ENCODE measurements at places on chromosomes 3 and 15.
A peak's percentile ranks its signal among the peaks of the same experiment; 100 is the strongest.

DNA sequence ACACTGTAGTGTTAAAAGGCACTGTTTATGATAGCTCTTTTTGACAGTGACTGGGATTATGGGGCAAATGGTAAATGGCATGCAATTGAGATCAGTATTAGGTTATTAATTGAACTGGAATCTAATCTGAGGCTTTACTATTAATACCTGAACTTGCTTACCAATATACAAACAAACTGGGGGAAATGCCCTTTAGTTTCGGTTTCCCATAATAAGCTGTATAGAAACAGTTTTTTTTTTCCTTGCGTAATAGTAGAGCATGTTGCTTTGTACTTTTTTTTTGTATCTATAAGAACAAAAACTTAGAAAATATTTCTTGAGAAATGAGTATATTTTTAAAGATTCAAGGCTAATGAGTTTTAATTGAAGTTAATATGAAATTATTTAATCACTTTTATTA is 95.0 kb downstream of the FNDC3B start:
- DNase-seq = no peak

GRCh38 chr3:40377822-40378221 is 9.2 kb upstream of the ENTPD3 start:
- no peak for DNase-seq

GRCh38 chr3:12194209-12194608 is 35.5 kb upstream of the TIMP4 start:
- peak; percentile 96 for DNase-seq

DNA sequence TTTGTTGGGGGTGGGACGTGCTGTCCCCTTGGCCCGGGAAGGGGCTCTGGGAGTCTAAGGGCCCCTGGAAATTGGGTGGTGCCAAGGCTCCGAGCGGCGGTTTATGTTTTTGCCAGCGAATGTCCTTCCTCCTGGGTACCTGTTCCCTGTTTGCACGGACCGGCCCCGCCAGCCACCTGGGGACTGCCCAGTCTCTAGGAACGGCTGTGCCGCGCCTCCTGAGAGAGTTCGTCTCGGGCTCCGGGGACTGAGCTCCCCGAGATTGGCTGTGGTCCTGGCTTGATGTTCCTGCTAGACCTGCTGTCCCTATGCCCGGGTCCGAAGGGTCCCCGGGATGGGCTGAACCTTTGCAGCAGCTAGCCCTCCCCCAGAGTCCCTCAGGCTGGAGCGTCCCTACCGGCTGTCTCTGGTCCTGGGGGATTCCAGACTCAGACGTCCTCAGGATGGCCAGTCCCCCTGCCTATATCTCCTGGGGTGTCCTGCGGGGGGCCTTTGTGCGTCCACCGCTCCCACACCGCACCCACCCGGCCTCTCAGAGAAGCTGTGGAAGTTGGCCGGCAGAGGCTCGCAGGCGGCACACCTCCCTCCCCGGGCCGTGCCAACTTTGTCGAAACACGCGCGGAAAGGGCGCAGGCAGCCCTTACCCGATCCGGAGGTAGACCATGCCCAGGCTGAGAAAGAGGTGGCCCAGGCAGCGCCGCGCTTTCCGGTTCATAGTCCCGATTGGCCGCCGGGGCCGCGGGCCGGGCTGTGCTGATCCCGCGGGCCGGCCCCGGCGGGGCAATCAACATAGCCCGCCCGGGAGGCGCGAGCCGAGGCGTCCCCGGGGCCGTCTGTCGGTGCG is 547 bp downstream of the WNT7A start:
- no peak for DNase-seq

DNA sequence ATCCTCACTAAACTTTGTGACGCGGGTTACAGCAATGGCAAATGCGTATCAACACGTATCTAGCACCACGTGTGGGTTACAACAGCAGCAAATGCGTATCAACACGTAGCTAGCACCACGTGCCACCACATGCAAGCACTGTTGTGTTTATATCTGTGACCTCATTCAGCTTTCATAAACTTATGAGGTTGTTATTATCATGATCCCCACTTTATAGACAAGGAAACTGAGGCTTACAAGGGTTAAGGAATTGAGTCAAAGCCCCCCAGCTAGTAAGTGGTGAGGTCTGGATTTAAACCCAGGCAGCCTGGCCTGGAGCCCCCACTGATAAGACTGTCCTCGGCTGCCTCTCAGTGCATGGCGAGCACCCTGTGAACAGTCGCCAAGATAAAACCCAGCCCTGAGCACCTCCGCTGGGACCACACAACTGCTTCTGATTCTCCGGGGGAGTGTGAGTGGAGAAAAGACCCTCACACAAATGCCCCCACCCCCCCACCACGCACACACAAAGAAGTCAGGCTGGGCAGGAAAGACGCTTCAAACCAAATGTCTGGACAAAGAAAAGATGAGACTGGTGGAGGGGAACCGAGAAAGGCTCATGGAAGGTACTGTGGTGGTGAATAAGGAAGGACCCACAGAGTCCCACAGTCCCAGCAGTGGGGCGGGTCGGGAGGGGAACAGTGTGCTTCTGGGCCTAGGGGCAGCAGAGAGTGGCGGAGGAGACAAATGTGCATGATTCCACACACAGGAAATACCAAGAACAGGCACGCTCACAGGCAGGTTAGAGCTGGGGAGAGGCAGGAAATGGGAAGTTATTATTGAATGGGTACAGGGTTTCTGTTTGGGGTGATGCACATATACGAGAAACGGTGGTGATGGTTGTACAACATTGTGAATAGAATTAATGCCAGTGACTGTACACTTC is 173.4 kb downstream of the XXYLT1 start:
- DNase-seq = no peak

DNA sequence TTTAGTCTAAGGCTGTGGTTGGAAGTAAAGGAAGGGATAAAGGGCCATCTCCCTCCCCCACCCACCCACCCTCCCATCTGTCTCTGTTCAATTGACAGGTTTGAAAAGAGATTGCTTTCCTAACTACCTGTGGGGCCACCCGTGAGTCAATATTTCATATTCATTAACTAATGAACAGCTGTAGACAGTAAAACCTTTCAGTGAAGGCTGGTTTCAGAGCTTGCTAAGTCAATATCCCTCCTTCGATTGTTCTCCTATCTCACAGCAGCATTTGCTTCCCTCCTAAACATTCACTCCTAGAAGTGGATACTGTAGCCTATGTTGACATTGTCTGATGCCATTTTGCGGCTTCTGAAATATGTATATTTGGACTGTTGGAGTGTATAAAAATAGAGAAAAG is 85.9 kb upstream of the SYNPR start:
- DNase-seq = no peak

GRCh38 chr3:62454916-62455315 is 81.6 kb upstream of the FEZF2 start:
- DNase-seq = no peak

- no peak for DNase-seq
Observed at GRCh38 chr15:60551147-60551780, 72.3 kb upstream of the ICE2 start.

GRCh38 chr3:125271127-125271526 is 58.6 kb upstream of the SLC12A8 start:
- no peak for DNase-seq

DNA sequence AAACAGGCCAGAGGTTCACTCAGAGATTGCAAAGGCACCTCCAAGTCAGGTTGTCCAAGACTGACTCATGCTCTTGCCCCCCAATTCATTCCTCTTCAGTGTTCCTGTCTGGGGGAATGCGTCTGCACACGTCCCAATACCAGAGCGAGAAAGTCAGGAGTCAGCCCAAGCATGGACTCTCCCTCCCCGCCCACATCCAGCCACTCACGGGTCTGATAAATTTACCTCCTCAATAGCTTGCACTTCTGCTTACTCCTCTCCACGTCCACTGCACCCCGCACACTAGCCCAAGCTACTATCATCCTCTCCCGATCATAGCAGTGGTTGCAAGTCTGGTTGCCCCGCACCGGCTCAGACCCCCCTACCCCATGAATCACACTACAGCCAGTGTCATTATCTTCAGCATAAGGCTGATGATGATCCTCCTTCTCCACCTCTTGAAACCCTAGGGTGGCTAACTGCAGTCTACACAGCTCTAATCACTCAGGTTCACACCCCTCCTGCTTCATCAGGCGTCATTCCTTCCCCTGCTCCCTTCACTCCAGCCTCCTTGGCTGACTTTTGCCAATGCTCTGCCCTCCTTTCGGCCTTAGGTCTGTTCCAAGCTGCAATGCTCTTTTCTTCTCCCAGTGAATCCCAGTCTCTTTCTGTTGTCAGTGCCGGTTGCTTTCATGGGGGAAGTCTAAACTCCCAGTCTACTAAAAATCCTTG is 27.6 kb upstream of the MYO1E start:
- no peak for DNase-seq

DNA sequence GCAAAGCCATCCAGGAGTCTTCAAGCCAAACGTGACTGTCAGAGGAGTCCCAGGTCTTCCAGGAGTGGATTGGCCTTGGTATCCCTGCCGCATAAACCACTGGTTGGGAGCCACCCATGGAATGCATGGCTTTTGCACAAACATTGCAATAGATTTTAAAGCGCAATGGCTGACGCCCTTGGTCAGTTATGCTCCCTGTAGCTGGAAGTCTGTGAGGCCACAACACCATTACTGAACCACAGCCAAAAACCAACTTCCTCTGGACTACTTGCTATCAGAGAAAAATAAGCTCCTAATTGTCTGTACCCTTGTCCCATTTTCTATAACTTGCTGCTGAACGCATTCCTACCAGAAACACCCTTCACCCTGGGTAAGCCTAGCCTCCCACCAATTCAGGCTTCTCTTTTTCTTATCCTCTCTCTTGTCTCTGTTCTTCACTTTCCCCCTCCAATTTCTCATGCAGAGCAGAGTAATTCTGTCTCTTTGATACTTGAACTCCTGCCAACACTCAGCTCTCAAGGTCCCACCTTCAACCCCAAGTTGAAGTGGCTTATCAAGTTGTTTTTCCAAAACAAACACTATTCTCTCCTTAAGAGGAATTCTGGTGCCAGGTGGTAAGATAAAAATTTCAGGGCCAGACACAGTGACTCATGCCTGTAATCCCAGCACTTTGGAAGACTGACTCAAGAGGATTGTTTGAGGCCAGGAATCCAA is 176.4 kb upstream of the UBE2E1 start:
- DNase-seq = peak; percentile 61

DNA sequence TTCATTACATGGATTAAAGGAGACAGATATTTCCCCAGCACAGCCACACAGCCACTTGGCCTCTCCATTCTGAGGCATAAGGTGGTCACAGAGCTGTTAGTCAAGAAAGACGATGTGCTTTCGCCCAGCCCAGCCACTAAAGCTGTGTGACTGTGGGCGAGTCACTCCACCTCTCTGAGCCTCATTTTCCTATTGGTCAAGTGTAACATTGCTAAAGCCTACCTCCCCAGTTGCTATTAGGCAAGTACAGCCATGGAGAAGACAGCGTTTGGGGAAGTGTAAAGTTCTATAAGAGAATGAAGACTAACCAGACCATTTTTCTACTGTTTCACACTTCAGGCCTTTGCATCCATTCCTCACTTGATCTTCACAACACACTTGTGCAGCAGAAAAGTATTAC is 24.1 kb downstream of the TMEM40 start:
- DNase-seq = no peak

- DNase-seq = no peak
Observed at GRCh38 chr3:134360046-134360445, 14.2 kb downstream of the AMOTL2 start.

DNA sequence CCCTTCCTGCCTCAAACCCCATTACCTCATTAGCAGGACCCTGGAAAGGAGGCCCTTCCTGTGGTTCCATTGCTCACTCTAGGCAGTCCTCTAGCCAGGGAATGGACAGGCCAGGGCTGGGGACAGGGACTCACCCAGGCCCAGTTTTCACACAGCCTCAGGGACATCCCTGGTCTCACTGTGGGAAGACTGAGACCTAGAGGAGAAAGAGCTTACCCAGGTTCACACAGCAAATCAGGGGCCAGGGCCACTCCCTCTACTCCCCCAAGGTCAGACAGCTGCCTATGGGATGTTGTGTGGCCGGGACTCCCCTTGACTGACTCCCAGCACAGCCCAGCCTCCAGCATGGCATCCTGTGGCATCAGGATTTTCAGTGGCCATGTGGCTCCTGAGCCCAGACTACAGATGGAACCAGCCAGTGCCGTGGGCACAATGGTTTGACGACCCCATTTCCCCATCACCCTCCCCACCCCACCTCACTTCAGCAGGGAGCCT is 49.3 kb downstream of the ADAMTS7 start:
- no peak for DNase-seq

- DNase-seq = no peak
Observed at GRCh38 chr15:101028321-101028720, 109.2 kb downstream of the LRRK1 start.

DNA sequence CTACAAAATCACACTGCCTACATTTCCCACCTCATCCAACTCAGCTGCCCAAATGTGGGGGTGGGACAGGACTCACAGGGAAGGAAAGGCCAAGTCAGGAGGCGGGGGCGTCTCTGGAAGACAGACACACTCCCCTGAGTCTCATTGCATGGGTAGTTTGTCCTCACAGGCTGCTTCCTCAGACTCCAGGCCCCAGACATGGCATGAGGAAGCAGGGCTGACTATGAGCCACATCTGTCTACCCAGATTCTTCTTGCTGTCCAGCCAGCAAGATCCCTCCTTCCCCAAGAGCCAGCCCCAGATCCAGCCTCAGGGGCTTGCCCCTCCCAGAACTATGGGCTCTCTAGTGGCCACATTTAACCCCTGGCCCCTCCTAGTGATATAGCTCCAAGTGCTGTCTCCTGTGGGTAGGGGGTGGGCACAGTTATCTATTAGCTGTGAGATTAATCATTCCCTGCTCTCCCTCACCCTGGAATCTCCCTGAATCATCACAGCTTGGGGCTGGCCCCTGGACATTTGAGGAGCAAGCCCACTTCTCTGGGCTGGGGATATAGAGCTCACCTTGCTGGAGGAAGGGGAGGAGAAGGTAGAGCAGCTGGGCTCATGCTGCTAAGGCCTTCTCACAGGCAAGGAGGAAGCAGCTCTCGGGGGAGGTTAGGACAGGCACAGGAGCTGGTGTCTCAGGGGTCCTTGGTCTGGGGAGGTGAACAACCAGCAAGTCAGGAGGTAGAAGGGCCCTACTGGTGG is 2.1 kb upstream of the CCDC33 start:
- peak; percentile 57 for DNase-seq

- peak; percentile 90 for DNase-seq
Observed at GRCh38 chr3:151875759-151876158, 2.3 kb downstream of the SUCNR1 start.

GRCh38 chr3:29686889-29687592 is 406.2 kb downstream of the RBMS3 start:
- peak; percentile 73 for DNase-seq

- no peak for DNase-seq
Observed at GRCh38 chr3:129330409-129330808, 51.7 kb downstream of the HMCES start.

DNA sequence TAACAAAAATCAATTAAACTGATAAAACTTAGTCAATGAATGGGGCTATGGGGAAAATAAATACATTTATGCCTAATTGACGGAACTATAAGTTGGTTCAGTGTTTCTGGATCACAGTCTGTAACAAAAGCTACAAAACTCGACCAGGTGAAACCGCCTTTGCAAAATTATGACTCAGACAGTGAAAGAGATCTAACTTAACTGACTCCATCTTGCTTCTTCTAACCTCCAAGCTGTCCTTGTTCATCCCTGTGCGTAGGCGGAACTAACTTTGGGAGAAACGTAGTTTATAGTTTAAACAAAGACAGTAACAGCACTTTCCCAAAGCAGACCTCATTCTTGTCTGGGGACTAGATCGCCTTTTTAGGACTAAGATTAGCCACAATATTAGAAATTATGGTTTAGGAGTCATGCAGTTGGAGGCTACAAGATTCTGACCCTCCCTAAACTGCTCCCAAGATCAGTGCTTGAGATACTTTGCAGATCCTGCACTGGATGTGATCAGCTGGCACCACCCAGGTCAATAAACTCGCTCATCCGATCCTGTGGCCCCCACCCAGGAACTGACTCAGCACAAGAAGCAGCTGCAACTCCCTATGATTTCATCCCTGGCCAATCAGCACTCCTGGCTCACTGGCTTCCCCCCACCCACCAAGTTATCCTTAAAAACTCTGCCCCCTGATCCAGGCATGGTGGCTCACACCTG is 7.2 kb upstream of the MFGE8 start:
- DNase-seq = peak; percentile 58
